ENCODE measurements at places on chromosomes 7 and 10.

DNA sequence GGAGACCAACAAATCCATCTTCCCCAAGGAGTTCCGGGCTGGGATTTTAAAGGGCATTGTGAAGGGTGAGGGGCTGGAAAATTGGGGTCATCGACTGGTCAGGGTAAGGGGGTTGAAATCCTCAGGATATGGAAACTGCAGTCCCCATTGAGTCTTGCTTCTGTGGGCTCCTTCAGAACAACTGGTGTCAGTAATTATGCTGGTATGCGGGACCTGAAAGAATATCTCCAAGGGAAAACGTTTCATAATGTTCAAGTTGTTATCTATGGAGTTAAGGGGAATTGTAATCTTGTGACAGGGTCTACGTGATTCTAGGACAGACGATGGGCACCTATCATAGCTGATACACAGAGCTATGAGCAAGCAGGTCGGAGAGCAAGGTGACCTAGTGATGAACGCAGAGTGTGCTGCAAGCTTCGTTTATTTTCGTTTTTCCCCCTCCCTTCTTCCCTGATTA, 494 bp upstream of the RHBDD2 start:
- DNase-seq, result no peak

DNA sequence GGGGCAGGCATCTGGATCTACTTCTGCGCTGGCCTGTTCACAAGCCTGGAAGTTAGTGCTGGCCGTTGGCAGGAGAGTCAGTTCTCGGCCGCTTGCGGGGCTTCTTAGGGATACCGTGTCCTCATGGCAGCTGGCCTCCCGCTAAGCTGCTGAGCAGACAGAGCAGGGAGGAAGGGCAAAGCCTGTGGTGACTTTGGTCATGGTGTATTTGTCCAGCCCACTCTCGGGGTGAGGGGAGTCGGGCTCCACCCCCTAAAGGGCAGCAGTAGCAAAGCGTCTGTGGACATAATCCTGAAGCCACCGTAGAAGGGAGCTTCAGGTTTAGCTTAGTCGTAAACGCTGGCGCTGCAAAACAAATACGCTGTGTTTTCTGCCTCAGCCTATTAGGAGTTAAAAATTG, 12.2 kb downstream of the UBE3C start:
- DNase-seq, result no peak

- DNase-seq, result no peak
These were observed 821 bp downstream of the SLC35B4 start for GRCh38 chr7:134315679-134316538.

DNA sequence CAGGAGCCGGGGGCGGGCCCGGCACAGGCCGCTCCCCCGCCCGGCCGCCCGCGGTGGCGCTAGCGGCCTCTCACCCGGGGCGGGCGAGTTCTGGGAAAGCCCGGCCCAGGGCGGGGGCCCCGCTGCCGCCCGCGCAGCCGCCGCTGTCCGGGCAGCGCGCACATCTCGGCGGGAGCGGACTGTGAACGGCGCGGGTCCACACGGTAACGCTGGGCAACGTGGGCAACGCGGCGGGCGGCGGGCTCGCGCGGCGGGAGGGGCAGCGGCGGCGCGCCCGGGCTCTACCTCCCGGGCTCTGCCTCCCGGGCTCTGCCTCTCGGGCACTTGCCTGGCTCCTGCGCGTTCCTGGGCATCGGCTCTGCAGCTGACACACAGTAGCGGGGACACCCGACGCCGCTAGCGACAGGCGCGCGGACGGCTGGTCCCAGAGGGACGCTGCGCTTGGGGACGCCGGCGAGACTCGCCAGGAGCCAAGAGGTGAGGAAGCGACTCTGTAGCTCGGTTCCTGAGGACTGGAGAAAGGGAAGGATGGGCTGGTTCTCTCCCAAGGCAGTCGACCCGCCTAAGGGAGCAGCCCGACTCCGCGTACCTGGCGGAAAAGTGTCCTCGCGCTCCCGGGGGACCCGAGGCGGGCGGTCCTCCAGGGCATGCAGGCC, at the start of gene PLCE1:
TSS of gene PLCE1 (plus strand) at position 150 of the 656 bp plus-strand sequence. CDS start 37,116 bp downstream, outside the sequence.
- DNase-seq, result no peak

- DNase-seq, result no peak
These were observed 34.5 kb upstream of the GATAD1 start for GRCh38 chr7:92412745-92413144.

DNA sequence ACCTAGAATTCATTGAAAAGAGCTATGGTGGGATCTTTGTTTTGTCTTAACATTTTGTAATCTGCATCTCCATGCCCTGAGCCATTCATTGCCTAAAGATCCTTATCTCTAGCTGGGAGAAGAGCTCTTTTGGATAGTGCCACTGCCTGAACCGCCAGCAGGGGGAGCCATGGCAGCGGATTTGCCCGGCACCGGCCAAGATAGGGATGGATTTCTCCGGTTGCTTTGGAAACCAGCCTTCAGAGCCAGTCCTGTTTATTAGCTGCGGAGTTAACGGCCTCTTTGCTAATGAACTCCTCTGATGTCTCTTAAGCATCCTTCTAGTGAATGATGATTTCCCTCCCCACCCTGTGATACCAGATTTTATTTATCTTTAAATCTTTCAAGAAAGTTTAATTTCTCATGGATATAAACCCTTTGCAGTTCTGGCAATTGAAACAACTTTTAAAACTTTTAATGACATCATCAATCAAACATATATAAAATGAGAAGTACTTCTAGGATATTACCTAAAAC, 58.2 kb upstream of the LYZL2 start:
- DNase-seq, result peak; percentile 85

DNA sequence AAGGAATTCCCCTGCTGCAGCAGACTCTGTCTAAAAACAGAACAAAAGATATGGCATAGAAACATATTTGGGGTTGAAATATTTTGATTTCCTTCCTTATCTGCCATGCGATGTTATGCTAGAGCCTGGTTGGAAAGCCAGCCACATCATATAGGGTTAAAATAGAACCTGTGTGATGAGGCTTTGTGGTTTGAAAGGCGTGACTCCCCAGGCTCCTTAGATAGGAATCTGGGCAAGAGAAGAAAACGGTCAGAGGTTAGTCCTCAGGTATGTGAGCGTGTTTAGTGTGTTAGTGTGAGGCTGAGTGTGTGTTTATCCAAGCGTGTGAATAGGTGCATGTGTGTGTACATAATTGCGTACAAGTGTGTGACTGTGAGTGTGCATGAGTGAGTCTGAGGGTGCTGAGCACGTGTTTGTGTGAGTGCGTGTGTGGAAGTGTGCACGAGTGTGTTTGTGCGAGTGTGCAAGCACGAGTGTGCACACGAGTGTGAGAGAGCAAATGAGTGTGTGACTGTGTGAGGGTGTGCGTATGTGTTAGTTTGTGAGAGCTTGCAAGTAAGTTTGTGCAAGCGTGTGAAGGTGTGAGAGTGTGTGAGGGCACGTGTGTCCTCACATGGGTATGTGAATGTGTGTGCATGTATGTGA, 79.9 kb downstream of the COL26A1 start:
- no peak for DNase-seq

Measured in activated CD4-positive, alpha-beta memory T cell treated with anti-CD3 and anti-CD28 coated beads, Interleukin-2, amount 10 ng/mL, durations not matched to agents 7 days and 5 days (primary cell).